ENCODE measurements at places on chromosomes 1 and 21. TPM values are rescaled to one million over a fixed set of nuclear protein-coding genes. Genes with fewer than 3 reads are reported as not detected.

IFI44L gene
- total RNA-seq, result 9.7 TPM

TRIM46 gene
- not detected for total RNA-seq

SPRR2F gene
- total RNA-seq, result not detected

GRCh38 chr1:162111572-162111971, 42.1 kb downstream of the NOS1AP start:
- H3K4me3 ChIP-seq, result no peak overlapping the region
- no peaks in the 10 kb centered on the region for H3K27me3 ChIP-seq
- no peaks in the 10 kb centered on the region for H3K36me3 ChIP-seq

- H3K36me3 ChIP-seq, result peaks cover 9% of the 10 kb centered on the region
- peaks cover 95% of the 10 kb centered on the region for H3K4me1 ChIP-seq
- DNase-seq, result peak; percentile 87
- no peak overlapping the region for H3K4me3 ChIP-seq
- H3K27ac ChIP-seq, result peak overlapping the region; percentile 73
- H3K27me3 ChIP-seq, result no peaks in the 10 kb centered on the region
These were observed 62.7 kb downstream of the CD34 start for GRCh38 chr1:207848234-207848633.

DNA sequence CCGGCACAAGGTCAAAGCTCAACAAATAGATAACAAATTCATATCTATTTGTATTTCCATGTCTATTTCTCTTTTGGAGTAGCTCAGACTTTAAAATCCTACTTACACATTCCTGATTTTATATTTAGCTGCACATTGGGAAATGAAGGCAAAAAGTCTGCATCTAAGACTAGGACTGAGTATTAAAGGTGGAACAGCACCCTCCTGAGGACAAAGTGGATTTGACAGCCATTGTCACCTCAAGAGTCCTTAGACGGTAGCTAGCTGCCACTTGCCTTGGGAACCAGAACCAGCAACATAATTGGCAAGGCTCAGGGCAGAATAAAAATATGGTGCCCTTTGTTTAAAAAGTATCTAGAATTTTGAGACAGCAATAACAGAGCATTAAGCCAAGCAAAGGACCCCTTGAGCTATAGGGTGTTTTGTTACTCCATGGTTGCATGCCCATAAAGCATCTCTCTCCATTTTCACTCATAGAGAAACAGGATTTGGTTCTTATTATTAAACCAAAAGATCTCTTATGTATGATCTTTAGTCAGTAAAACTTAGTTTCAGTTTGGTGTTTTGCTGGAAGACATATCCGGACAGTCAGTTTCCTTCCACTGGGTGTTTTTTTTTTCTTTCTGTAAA, 30.0 kb upstream of the SGIP1 start:
- H3K4me3 ChIP-seq, result no peak overlapping the region
- peak; percentile 35 for DNase-seq
- H3K4me1 ChIP-seq, result no peaks in the 10 kb centered on the region
- H3K27me3 ChIP-seq, result no peaks in the 10 kb centered on the region
- no peak overlapping the region for H3K27ac ChIP-seq
- no peaks in the 10 kb centered on the region for H3K36me3 ChIP-seq
